ENCODE measurements at places on chromosomes 1 and 21. TPM values are rescaled to one million over a fixed set of nuclear protein-coding genes. Genes with fewer than 3 reads are reported as not detected.

CR1L gene
- not detected for total RNA-seq

C1orf185 gene
- total RNA-seq, result not detected

STIL gene
- 4.2 TPM for total RNA-seq

TEX38 gene
- not detected for total RNA-seq

UBE2G2 gene
- total RNA-seq, result 71.1 TPM

SLAMF9 gene
- total RNA-seq, result 0.28 TPM

CDC20 gene
- 161 TPM for total RNA-seq

TMPRSS2 gene
- total RNA-seq, result not detected

SPATC1L gene
- total RNA-seq, result 2.8 TPM

TOR1AIP1 gene
- 48.8 TPM for total RNA-seq

FAM163A gene
- total RNA-seq, result not detected

IQGAP3 gene
- 2.8 TPM for total RNA-seq

PTAFR gene
- total RNA-seq, result under 0.01 TPM

GNAI3 gene
- 19.9 TPM for total RNA-seq

SMIM11 gene
- total RNA-seq, result 5.6 TPM

HSD3B2 gene
- not detected for total RNA-seq

IBA57 gene
- total RNA-seq, result 2.3 TPM

NCF2 gene
- total RNA-seq, result 0.19 TPM

Measured in regular cardiac myocyte (primary cell).